Activated naive CD8-positive, alpha-beta T cell treated with anti-CD3 and anti-CD28 coated beads for 36 hours (primary cell): ENCODE measurements at places on chromosomes 4 and X.
A peak's percentile ranks its signal among the peaks of the same experiment; 100 is the strongest.

DNA sequence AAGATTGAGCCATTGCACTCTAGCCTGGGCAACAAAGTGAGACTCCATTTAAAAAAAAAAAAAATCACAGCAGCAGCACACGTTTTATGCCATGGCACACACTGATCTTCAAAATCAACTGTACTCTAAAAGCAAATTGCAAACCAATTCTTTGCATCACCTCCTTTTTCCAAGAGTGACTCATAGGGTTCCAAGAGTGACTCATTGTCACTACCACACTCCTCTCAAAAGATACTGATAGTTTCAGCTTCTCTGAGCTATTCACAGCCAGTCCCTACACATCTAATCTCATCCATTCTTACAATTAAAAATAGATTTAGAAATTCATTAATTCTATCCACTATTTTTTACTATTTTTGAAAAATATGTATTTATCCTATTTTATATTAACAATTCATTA, 1494.9 kb upstream of the AGA start:
- H3K27ac ChIP-seq, result no peak overlapping the region
- no peaks in the 10 kb centered on the region for H3K4me1 ChIP-seq
- no peak overlapping the region for H3K4me3 ChIP-seq
- no peaks in the 10 kb centered on the region for H3K36me3 ChIP-seq
- H3K27me3 ChIP-seq, result no peaks in the 10 kb centered on the region

DNA sequence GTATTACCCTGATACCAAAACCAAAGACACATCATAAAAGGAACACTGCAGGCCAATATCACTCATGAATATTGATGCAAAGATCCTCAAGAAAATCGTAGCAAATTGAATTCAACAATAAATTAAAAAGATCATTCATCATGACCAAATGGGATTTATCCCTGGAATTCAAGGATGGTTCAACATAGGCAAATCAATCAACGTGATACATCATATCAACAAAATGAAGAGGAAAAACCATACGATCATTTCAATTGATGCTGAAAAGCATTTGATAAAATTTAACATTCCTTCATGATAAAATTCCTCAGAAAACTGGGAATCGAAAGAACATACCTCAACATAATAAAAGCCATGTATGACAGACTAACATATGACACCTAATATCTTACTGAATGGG, 52.7 kb upstream of the STARD8 start:
- no peaks in the 10 kb centered on the region for H3K36me3 ChIP-seq
- no peaks in the 10 kb centered on the region for H3K4me1 ChIP-seq

DNA sequence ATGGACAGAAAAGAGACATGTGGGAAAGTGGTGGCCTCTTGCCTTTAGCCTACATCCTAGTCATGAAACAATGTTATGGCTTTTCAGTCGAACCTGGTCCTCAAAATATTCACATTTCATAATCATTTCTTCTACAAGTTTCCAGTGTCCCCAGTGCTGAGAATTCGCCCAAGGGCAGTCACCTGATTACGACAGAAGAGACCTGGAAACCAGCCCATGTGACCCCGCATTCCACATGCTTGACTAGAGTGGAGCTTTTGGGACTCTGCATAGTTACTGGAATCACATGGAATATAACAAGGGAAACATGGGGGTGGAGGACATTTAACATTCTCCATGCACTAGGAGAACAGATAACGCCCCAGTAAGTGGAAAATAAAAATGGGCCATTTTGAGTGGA, 100.1 kb downstream of the PPARGC1A start:
- H3K4me3 ChIP-seq, result no peak overlapping the region
- DNase-seq, result no peak
- H3K4me1 ChIP-seq, result no peaks in the 10 kb centered on the region
- no peaks in the 10 kb centered on the region for H3K27me3 ChIP-seq
- no peak overlapping the region for H3K27ac ChIP-seq

DNA sequence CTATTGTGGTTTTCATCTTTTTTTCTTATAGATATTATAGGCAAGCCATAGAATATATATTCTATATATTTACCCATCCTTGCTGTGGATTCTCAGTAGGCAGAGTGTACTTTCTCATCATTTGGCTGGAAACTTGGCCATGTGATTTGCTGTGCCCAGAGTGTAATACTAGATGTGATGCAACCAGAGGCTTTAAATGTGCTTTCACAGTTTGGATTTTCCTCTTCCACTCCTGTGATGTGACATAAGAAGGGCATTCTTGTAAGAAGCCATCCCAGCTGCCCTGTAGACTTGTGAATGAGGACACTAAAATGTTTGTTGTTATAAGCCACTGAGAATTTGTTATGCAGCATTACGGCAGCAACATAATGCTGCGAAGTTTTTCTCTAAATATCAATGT, 10.4 kb upstream of the HPGDS start:
- H3K27ac ChIP-seq, result no peak overlapping the region
- no peak for DNase-seq
- H3K4me1 ChIP-seq, result peaks cover 37% of the 10 kb centered on the region

DNA sequence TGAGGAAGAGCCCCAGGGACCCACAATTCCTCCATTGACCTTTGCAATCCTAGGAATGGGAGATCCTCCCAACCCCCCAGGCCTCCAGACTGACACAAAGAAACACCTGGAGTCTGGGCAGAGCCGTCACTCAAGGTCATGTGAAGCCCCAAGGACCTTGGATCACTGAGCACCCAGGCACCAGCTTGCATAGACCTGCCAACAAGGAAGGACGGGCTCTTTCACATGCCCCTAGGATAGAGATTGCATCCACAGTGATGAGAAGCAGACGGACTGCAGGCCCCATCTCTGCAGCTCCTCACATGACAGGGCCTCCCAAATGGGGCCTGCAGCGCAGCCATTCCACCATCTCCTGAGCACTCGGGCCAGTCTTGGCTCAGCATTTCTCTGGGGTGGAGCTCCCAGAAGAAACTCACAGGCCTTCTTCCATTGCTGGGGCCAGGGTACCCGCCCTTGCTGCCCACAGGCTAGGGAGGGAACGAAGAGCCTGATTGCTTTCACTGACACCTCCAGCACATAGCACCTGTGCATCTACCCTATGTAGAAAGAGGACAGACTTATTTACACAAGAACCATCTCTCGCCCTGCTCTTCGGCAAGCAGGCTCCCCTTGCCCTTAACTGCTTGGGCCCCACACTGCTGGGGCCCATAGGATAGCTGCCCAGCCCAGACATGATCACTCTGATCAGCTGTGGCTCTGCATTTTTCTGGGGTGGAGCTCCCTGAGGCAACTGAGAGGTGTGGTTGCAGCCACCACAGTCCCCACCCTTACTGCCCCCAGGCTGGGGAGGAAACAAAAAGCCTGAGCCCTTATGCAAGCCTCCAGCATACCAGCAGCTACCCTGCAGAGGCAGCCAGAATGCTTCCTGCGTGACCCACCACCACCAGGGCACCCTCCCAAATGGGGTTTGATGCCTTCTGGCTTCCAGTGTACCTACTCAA, 185.7 kb upstream of the ZCCHC13 start:
- no peak overlapping the region for H3K27ac ChIP-seq
- no peak overlapping the region for H3K4me3 ChIP-seq
- DNase-seq, result no peak
- H3K36me3 ChIP-seq, result no peaks in the 10 kb centered on the region

DNA sequence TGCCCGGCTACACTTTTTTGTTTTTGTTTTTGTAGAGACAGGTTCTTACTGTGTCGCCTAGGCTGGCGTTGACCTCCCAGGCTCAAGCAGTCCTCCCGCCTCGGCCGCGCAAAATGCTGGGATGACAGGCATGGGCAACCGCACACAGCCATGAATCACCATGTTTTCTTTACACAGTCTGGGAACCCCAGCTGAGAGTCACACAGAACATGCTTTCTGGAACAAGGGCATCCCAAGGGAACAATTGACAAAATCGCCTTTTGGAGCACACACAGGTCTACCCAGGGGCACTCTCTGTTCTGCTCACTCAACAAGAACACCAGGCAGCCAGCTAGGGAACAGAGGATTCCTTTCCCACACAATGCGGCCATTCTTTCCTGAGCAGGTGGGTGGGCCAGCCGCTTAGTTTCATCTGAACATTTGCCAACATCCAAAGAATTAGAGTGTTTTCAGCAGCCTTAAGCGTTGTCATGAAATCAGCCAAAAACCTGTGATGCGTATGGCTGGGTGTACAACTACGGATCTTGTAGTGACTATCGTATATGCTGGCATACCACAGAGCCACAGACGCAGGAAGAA, 15.7 kb downstream of the PRKX start:
- no peak overlapping the region for H3K27ac ChIP-seq
- no peak overlapping the region for H3K4me3 ChIP-seq
- no peak for DNase-seq

- H3K27ac ChIP-seq, result no peak overlapping the region
- no peaks in the 10 kb centered on the region for H3K36me3 ChIP-seq
- DNase-seq, result no peak
- no peaks in the 10 kb centered on the region for H3K4me1 ChIP-seq
- H3K27me3 ChIP-seq, result no peaks in the 10 kb centered on the region
Observed at GRCh38 chr4:186958726-186959350, 235.2 kb upstream of the FAT1 start.

- peak overlapping the region; percentile 86 for H3K27ac ChIP-seq
- H3K36me3 ChIP-seq, result peaks cover 12% of the 10 kb centered on the region
- peak overlapping the region; percentile 66 for H3K4me3 ChIP-seq
- peak; percentile 31 for DNase-seq
Observed at GRCh38 chr4:122458625-122459024, 2.1 kb upstream of the IL2 start.

DNA sequence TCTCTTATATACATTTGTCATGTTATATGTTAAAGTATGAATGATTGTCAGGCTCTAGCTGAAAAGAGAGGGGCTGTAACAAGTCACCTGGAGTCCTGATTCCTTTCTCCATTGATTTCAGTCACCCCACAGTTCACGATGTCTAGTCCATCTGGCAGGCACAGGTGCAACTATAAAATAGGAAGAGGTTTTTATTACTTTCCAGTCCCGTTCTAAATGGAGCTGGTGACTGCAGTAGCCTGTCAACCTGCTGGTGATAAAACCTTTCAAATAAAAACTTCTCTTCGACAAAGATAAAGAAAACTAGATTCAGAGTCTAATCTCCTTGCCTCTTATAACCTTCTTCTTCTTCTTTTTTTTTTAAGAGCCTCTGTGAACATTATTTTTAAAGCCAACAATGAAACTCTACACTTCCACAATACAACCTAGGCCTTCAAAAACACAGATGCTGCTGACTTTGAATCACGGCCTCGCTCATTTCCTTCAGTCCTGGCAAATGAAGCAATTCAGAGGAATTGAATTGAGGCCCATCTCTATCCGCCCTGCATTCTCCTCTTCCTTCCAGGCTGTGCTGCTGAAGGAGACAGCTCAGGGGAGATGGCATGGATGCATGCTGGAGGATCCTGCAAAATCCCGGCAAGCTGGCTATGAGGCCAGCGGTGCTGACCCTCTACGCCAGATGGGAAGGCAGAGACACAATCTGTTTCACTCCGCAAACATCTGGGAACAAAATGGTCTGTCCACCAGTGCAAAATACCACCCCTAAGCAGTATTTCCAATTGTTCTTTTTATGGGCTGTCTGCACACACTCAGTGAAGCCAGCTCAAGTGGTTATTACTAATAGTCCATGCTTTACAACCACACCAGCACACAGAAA, 27.3 kb upstream of the CDKN2AIP start:
- H3K27me3 ChIP-seq, result no peaks in the 10 kb centered on the region
- no peaks in the 10 kb centered on the region for H3K4me1 ChIP-seq
- H3K36me3 ChIP-seq, result no peaks in the 10 kb centered on the region

DNA sequence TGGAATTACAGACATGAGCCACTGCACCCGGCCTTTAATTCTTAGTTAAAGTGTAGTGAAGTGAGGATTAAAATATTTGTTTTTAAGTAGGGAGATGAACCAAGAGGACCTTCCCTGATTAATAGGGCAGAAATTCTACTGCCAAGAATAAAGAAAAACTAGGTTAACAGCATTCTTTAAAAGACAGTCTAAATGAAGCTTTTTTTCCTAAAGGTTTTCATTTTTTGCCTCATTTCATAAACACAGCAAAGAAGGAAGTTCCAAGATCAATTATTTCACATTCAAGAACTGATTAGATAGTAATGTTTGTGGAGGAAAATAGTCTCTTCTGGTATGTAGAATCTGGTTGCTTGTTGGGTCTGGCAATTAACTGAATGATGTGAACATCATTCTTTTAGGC, 112.1 kb upstream of the ARSJ start:
- no peaks in the 10 kb centered on the region for H3K4me1 ChIP-seq
- no peak overlapping the region for H3K4me3 ChIP-seq
- peaks cover 3% of the 10 kb centered on the region for H3K36me3 ChIP-seq

DNA sequence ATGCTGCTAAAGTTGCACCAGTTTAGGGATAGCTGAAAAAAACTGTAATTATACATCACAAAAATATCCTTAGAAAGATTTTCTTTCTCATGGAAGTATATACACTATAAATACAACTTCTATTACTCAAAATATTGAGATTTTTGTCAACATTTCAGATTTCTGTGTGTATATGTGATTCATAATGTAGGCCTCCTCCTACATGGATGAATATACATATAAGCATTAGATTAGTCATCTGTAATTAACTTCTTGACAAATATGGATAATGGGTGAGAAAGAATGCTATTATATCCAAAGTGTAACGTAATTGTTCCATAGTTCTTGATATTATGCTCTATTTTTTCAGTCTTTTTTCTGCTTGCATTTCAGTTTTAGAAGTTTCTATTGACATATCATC, 124.9 kb downstream of the CBLL2 start:
- DNase-seq, result no peak
- H3K4me3 ChIP-seq, result no peak overlapping the region

GRCh38 chr4:146238107-146238506, 23.8 kb downstream of the REELD1 start:
- H3K4me1 ChIP-seq, result peaks cover 8% of the 10 kb centered on the region
- H3K27ac ChIP-seq, result no peak overlapping the region
- no peak overlapping the region for H3K4me3 ChIP-seq
- H3K27me3 ChIP-seq, result peaks cover 10% of the 10 kb centered on the region
- no peak for DNase-seq
